ENCODE measurements at places on chromosomes 3 and 15.

GRCh38 chr3:43222590-43222989 lies 63.8 kb upstream of the SNRK start:
- no peak for DNase-seq

GRCh38 chr15:99129644-99130043 lies 24.8 kb downstream of the SYNM start:
- no peak for DNase-seq

DNA sequence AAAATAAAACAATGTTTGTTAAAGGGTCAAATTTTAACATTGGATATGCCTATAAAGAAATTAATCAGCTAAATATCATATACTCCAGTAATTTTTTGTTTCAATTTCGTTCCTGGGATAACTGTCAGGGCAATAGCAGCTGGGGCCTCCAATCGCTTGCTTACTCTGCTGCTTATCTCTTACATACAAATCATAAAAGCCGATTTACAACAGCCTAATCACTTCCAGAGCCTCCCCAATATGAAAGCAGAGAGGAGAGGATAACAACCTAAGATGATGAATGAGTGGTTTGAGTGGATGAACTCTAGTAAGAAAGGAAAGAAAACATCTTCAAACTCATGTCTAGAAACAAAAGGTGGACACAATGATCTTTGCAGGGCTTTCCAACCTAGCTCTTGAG lies 80.7 kb upstream of the PSMD6 start:
- DNase-seq = no peak

- no peak for DNase-seq
Measured at GRCh38 chr3:195597848-195598247, 14.1 kb upstream of the APOD start.

- no peak for DNase-seq
Measured at GRCh38 chr3:129855170-129855831, 38.2 kb downstream of the TMCC1 start.

- DNase-seq = no peak
Measured at GRCh38 chr3:47909607-47910006, 106.6 kb downstream of the MAP4 start.

DNA sequence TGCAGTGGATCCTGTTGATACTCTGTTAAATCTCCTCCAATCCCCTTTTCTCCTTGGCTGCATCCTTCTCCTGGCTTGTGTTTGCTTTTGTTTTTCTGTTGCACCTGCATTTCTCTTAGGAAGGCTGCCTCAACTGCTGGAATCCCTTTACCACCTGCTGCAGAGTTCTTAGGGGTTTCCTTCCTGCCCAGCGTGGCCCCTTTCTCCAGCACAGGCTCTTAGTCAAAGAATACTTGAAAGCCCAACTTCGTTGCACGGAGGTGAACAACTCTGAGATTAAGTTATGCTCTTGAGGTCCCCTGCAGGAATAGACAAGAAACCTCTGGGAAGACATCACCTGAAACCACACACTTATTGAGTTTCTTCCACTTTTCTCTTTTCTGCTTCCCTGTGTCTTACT lies 121.6 kb upstream of the GRM7 start:
- no peak for DNase-seq

- DNase-seq = no peak
Measured at GRCh38 chr3:149095487-149095886, 9.2 kb upstream of the HLTF start.

GRCh38 chr3:160057331-160057730 lies 68.7 kb downstream of the IL12A start:
- DNase-seq = no peak

- DNase-seq = no peak
Measured at GRCh38 chr15:60047701-60048100, 43.6 kb downstream of the FOXB1 start.

DNA sequence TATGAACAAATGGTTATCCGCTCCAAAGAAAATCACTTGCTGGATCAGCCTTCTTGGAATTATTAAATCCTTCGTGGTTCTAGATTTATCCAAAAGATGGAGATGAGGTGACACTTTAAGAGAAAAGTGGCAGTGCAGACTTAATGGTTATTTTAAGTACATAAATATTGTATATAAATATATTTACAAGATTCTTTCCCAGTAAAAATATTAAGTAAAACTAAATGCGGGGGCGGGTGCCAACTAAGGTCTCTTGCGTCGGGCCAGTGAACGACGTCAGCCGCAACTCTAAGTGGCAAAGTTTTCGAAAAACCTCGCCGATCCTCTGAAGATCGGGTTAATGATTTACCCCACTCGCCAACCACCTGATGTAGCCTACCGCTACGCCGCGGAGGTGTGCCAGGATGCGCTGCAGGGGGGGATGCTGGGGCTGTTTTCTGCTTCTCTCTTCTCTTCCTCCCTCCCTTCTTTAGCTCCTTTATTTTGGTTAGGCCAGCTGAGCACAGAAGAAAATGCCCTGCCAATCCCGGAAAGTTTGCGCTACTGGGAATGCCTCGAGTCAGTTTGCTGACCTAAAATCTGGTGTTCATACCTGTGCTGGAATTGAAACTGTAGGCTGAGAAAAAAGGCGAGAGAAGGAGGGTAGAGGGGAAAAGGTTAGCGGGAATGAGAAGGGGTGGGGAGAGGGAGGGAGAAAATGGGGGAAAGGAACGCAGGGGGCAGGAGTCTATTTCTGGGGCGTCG lies 7.6 kb upstream of the FOXB1 start:
- DNase-seq = no peak

DNA sequence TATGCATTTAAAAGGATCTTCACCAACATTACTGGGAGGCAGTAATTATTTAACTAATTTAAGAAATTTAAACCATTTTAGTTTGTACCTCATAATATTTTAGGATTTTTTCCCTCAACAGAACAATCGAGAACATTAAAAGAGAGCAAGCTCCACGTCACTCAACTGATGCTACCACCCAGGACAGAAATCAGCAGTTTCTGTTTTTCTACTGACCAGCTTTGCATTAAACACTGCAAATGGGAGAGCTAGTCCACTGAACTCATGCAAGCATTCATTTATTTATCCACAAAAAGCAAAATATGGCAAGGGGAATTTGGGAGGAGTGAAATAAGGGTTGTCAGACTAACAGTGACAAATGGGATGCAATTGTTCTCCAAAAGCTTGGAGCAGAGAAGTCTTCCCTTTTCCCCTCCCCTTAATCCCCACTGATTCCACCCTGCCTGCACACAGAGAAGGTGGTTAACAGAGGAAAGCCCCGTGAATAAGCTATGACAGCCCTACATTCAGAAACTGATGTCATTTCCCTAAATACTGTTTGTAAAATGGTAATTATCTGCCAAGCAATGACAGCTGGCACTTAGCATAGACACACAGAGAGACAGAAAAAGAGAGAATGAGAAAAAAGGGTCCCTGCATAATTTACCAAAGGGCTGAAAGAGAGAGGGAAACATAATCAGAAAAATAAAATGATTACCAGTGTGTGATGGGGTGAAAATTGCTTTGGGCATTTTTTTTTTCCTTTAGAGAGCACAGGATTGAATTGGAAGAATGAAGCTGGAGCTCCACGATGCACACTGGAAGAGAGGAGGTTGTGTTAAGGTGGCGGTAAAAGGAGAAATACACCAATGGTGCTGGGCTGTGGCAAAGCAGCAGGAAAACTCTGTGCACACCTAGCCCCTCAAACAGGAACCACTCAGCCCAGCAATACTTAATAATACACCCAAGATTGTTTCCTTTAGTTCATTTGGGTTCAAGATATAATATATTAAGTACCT lies 777.4 kb downstream of the TUSC7 start:
- no peak for DNase-seq

DNA sequence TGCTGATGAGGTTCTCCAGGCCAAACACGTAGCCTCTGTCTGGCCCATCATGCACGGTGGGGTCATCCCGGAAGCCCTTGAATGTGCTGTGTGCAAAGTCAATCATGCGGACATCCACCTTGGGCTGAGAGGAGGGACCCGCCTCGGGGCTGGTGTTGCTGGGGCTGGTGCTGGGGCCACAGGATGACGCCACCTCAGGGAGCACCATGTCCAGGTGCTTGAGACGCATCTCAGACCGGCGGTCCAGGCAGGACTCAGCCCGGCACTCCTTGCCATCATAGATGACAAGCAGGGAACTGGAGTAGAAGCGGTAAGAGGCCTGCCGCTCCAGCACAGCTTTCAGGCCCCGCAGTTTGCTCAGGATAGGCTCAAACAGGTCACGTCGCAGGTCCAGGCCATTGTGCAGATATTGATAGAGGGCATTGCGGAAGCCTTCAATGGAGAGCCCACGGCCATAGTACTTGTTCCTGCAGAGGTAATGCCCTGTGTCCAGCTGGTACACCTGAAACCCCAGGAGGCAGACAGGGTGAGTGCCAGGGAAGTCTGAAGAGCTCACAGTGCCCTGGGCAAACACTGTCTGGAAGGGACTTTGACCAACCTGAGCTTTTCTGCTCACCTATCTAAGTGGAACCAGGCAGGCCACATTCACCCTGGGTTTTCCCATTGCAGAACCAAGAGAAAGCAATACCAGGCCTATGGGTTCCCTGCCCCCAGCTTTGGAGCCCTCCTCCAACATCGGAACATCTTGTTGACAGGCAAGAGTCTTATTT lies 3.6 kb upstream of the GMPPB start:
- DNase-seq = no peak

DNA sequence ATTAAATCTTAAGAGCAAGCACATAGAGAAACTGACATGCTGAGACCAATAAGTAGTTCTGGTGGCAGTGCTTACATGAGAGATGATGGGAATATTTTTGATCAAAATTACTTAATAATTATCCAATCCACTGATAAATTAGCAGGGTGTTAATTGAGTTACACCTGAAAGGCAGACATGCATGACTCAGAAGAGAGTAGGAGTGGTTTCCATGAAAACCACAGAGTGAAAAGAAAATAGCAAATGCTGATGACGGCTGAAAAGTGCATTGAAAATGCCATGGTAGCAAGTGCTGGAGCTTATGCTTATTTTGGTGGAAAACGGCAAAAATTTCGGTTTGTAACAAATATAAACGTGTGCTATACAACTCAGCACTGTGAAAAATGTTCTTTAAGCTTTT lies 267.8 kb upstream of the LRRN1 start:
- no peak for DNase-seq

DNA sequence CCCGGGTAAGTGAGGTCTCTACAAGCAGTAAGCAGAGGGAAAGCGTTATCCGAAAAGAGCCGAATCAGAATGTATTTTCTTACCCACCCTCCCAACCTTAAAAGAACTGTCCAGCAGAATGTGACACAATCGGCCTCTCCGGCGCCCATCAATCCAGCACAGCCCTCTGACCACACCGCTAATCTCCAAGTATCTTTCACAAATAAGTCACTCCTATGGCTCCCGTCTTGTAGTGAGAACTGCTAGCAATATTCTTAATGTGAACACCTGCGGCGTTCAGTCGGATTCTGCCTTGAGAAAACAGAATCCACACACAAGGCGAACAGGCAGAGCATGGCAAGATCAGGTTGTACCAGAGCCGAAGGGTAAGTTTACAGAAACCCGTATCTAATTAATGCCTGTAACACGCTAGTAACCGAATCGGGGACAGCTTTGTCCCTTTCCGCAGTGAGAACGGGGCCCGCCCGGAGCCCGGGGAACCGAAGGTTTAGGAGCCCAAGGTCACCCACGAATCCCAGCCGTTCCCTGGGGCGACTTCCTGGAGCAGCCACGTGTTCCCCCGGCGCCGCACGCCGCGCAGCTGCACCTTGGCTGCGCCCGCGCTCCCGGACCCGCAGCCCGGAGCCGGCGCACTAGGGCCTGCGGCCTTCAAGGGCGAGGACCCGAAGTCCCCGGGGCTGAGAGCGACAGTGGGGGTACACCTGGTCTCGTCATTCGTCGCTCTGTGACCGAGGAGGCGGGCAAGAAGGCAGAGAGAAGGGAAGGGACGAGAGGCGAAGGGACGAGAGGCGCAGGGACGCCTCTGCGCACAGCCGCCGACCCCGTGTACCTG lies 672 bp downstream of the TFRC start:
- DNase-seq = peak; percentile 25

DNA sequence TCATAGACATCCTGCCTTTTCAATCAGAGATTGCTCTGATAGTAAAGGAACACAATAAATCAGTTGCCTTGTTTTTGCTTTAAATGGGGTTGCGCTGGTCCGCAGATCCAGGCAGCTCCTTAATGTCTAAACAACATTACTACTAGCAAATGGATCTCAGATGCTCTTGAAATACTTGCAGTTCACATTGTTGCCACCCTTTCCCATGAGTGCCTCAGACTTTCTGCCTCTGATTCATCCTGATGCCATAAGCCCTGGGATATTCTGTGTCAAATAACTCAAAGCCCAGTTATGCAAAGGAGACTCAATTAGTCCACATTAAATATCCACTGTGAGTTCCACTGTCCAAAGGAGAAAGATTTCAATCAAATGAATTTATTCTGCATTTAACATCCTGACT lies 196.7 kb downstream of the PLCH1 start:
- no peak for DNase-seq

- DNase-seq = no peak
Measured at GRCh38 chr3:101964861-101965260, 115.5 kb downstream of the NFKBIZ start.

DNA sequence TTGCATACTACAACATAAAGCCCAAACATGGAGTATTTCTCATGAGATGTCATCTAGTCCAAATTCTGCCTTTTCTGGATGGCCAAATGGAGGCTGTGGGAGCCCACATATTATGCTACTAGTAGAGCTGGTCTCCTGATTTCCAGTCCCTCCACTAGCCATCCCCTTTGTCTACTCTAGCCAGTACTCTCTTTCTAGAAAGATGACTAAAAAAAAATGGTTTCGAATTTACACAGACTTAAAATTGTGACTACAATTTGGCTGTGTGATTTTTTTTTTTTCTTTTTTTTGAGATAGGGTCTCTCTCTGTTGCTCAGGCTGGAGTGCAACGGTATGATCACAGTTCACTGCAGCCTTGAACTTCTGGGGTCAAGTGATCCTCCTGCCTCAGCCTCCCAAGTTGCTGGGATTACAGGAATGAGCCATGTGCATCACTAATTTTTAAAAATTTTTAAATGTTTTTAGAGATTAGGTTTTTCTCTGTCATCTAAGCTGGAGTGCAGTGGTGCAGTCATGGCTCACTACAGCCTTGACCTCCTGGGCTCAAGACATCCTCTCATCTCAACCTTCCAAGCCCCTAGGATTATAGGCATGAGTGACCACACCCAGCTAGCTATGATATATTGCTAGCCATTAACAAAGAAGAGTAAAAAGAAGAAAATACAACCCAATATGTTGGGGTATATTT lies 273.9 kb downstream of the ADAMTSL3 start:
- DNase-seq = no peak

GRCh38 chr3:120460862-120461261 lies 10.1 kb upstream of the FSTL1 start:
- DNase-seq = no peak

DNA sequence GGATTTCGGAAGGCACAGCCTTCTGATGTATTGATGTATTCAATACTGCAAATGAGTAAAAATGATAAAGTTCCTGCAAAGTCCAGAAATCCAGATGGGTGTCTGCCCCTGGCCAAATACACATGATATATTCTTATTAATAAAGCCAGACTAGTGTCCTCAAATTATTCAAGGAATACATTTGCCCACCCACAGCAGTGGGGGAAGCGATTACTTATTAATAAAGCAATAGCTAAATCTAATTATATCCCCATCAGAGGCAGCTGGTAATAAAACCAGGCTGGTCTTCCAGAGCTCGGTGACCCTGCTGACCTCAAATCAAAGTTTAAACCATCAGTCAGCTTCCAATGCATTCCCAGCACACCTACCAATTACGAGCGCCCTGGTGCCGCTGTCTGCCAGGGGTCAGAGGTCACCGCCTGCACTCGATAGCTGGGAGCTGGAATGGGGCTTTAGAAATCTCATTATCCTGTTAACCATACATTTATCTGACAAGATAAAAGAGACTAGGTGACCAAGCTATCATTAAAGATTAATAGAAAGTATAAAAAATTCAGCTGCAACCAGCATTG lies 330.3 kb downstream of the UACA start:
- no peak for DNase-seq

All from HTR-8/SVneo (cell line).